ENCODE measurements at places on chromosomes 3 and 15. TPM values are rescaled to one million over a fixed set of nuclear protein-coding genes. Genes with fewer than 3 reads are reported as not detected.

DNA sequence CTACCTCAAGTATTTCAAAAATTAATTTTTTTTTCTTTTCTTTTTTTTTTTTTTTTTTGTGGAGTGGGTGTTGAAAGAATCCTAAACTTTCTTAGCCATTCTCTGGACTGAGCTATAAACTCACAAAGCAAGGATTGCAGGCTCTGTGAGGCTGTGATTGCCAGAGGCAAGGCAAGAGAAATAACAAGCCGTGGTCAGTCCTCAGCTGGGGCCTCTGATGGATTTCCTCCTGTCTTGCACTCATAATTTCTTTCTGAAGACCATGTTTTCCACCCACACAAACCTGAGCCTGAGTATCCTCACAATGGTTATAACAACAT, 1.3 kb downstream of the CX3CR1 start:
- no peak overlapping the region for H3K4me3 ChIP-seq
- H3K27me3 ChIP-seq = no peaks in the 10 kb centered on the region
- H3K27ac ChIP-seq = no peak overlapping the region
- H3K4me1 ChIP-seq = no peaks in the 10 kb centered on the region

DNA sequence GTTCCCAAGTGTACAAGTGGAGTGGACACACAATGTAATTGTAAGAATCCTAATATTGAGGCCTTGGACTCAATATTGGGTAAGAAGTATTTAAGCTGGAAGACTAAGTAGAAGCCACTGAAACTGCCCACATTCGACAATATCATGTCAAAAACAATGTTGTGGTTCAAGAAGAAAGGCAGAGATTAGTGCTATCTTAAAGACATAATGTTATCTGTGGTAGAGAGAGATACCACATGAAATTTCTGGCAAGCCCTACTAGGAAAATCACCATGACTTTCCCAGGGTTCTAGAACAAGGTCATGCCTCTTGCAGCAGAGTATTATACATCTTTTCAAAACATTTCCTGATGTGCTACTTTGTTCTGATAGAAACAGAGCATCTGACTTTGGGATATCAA, 192.6 kb downstream of the RAP2B start:
- H3K27me3 ChIP-seq = no peaks in the 10 kb centered on the region
- no peak overlapping the region for H3K4me3 ChIP-seq
- no peaks in the 10 kb centered on the region for H3K4me1 ChIP-seq

GRCh38 chr3:18812316-18812715, 336.0 kb upstream of the KCNH8 start:
- H3K4me3 ChIP-seq = no peak overlapping the region
- no peaks in the 10 kb centered on the region for H3K4me1 ChIP-seq
- H3K27ac ChIP-seq = no peak overlapping the region
- H3K27me3 ChIP-seq = no peaks in the 10 kb centered on the region

DNA sequence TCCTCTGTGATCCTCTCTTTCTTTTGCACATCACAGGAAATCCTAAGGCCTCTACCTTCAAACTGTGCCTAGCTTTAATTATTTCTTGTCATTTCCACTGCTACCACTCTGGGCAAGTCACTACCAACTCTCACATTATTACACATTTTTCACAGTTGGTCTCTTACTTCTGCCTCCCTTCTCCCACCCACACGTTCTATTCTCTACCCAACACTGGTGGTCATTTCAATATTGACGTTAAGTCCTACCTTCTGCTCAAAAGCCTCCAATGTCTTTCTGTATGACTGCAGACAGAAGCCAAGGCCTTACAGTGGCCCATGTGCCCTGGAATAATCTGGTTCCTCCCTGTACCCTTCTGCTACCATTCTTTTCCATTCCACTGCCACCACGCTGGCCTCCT, 3.9 kb downstream of the KCNMB2 start:
- no peaks in the 10 kb centered on the region for H3K4me1 ChIP-seq
- DNase-seq = no peak
- no peaks in the 10 kb centered on the region for H3K27me3 ChIP-seq

DNA sequence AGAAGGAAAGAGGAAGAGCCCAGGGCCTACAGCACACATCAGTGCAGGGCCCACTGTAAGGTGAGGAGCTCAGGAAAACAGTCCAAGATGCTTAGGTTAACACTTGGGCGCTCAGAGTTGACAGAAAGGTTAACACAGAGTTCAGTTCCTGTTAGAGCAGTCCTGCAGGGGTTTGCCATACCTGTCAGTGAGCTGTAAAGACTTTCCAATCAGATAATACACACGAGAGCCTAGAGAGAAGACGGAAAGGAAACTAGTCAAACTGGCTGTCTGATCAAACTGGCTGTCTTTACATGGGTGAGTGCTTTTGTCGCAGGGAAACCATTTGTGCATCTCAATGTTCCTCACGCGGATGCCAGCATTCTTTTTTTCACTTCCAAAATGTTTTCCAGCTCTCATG, 61.4 kb upstream of the ARHGEF26 start:
- H3K27me3 ChIP-seq = no peaks in the 10 kb centered on the region
- no peak overlapping the region for H3K27ac ChIP-seq
- no peak overlapping the region for H3K4me3 ChIP-seq

DNA sequence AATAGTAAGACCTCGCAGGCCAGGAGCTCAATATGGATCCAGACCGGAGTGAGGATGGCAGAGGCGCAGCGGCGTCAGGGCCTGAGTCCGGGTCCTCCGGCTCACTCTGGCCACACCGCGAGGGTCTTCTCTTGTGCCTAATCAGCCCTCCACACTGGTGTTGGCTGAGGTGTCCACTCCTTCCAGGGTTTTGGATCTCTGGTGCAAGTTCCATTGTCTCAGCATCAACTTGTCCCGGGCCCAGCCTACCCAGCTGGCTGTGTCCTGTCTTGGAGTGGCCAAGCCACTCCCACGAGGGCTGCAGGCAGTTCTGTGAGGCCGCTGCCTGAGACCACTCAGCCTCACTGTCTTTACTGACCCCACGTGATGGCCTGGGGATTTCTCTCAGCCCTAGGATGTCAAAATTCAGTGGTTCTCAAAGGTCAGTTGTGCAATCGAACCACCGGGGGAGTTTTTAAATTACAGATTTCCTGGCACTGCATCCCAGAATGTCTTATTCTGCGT, 12.6 kb upstream of the GOLGA6L7 start:
- H3K36me3 ChIP-seq = no peaks in the 10 kb centered on the region
- H3K4me1 ChIP-seq = no peaks in the 10 kb centered on the region
- no peak overlapping the region for H3K4me3 ChIP-seq
- H3K27ac ChIP-seq = no peak overlapping the region

DNA sequence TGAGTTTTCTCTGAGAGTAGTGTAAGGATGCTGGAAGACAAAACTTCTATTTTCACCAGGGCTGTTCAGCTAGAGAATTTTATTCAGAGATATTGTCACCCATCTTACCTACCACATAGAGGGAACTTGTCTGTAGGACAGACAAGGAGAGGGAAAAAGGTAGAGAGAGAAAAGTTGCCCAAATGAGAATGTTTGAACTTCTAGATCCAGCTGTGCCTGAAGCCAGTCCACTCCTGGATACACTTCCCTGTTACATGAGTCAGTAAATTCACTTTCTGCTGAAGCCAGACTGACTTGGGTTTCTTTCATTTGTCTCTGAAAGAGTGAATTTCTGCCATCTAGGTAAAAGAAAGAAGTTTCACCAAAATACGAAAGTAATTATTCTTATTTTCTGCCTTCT, 27.2 kb upstream of the KCNMB3 start:
- H3K27me3 ChIP-seq = no peaks in the 10 kb centered on the region
- no peaks in the 10 kb centered on the region for H3K36me3 ChIP-seq
- H3K27ac ChIP-seq = no peak overlapping the region
- DNase-seq = no peak

DNA sequence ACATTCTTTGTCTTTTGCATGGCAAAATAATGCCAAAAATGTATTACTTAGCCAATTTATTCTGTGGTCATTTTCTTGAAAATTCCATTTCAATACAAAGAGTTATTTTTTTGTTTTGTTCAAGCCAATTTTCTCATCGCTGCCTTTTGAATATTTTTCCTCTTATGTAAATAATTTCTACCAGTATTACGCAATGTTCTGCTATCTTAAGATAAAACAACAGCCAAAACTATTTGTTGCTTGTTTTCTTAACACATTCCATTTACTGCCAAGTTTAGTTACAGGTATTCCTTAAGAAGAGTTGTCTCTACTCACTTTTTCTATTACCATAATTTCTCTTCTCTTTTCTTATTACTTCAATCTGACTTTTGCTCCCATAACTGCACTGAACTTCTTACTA, 163.1 kb downstream of the ROBO1 start:
- H3K36me3 ChIP-seq = no peaks in the 10 kb centered on the region
- no peaks in the 10 kb centered on the region for H3K4me1 ChIP-seq
- H3K27ac ChIP-seq = no peak overlapping the region
- DNase-seq = no peak

DNA sequence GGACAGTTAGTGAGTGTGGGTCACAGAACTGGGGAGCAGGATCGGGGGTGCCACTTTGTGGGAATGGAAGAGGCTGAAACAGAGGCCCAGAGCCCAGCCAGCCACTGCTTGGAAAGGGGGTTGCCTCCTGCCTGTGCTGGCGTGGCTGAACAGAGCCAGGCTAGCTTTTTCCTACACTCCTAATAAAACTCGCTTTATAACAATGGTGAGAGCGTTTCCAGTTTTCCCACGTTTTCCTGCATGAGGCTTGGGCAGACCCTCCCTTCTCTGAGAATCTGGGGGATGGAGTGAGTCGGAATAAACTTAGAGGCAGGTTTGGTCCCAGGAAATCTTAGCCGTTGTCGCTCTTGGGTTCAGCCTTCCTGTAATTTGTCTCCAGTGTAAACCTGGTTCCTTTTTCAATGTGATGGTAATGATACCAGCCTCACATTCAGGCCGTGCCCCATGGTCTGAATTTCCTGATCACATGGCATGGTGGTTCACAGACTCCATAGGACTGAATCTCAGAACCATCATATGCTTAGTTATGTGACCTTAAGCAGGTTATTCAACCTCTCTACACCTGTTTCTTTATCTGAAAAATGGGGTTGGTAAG, 6.5 kb upstream of the FGD5 start:
- no peak overlapping the region for H3K27ac ChIP-seq
- peaks cover 7% of the 10 kb centered on the region for H3K4me1 ChIP-seq
- no peaks in the 10 kb centered on the region for H3K36me3 ChIP-seq

FBXW12 gene
- not detected for total RNA-seq

EPHB3 gene
- 1.4 TPM for total RNA-seq
